Suprapubic skin (tissue), 4 donors: ENCODE measurements at places on chromosomes 11 and 22.

DNA sequence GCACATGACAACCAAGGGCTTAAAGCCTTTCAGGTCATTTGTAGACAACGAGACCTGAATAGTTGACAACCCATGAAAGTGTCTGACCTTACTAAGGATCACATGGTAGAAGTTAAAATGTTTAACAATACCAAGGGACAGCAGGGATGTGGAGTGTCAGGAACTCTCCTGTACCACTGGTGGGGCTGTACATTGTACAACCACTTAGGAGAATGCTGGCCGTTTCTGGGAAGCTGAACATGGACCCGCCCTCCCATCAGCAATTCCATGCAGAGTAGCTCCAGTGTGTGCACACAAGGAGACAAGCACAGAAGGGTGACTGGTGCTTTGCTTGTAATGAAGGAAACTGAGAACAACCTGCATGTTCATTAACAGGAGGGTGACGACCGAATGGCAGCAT is 162.9 kb downstream of the MPPED1 start:
- DNase-seq, result no peak

- no peak for DNase-seq
These were observed at the start of gene GPR152 for GRCh38 chr11:67452141-67452952. GPR152 (minus strand) TSS chr11:67452729; CDS start chr11:67452724, 5 bp downstream.

- no peak for DNase-seq
These were observed 5.9 kb downstream of the SCGB1D1 start for GRCh38 chr11:62195945-62196344.

DNA sequence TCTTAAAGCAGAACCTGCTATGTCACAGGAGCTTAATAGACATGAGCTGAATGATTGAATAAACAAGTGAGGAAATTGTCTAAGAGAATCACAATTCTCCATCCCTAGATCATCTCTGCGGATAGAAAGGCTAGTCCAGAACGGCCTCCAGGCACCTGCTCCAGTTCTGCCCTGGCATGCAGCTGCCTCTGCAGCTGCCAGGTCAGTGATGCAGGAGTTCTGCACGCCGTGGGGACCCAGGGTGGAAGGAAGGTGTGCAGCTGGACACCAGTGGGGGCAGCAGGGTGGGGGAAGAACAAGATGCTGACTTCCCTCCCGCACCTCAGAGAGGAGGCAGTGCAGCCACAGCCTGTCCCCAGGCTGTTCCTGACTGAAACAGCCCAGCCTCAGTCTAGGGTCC is 192.1 kb upstream of the NCAM1 start:
- no peak for DNase-seq

DNA sequence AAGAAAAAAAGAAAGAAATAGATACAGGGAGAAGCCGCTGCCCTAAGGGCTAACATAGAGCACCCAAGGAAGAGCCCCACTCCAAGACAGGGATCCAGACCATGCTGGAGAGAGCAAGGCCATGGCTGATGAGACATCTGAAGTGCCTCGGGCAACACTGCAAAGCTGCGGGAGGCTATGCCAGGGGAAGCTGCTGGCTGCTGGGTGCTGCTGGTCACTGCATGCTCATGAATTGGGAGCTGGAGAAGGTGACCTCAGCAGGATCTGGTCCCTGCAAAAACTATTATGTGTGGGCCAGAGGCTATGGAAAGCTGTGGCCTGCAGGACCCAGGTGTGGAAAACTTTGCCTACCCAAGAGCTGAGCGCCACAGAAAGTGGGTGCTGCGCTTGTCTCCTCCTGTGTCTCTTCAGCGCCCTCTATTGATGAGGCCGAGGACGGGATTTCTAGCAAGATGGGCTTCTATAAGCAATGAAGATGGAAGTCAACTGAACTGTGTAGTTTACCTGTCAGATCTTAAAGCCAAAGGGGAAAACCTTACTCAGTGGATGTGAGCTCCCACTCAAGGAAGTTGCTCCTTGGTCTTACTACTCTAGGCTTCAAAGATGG is 17.3 kb upstream of the SLC29A2 start:
- DNase-seq, result no peak

- DNase-seq, result no peak
These were observed 79.1 kb upstream of the CLPB start for GRCh38 chr11:72513411-72513810.

GRCh38 chr11:8545698-8546366 is 48.2 kb downstream of the STK33 start:
- DNase-seq, result no peak

- no peak for DNase-seq
These were observed 1.2 kb downstream of the ROM1 start for GRCh38 chr11:62614275-62614674.

DNA sequence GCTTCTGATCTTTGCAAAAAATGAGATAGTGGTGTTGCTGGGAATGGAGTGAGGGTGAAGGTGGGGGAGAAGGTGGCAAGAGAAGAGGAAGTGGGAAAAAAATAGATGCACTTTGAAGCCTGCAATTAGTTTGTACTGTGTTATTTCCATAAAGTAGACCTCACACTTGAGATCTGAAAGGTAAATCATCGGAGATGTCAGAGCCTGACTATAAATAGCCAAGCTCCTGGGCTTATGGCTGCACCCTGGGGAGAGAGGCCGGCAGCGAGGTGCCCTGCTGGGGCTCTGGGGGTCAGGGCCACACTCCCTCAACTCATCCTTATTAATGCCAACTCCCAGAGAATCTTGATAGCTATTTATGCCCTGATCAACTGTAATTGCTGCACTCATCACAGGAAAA is 134.4 kb downstream of the NXPE2 start:
- DNase-seq, result no peak

DNA sequence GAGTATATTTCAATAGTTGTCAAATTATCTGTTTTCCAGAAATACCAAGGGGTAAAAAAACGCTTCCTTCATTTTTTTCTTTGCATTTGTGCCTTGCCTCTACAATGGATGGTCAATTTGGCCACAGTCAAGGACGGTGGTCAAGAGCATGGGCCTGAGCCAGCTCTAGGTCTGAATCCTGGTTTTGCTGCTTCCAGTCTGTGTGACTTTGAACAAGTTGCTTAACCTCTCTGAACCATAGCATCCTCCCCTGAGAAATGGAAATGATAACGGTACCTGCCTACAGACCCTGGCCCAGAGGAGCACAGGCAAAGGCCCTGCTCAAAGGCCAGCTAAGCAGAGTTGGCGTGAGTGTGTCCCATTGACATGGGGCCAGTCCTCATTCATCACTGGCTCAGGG is 3.1 kb downstream of the PNPLA5 start:
- no peak for DNase-seq

DNA sequence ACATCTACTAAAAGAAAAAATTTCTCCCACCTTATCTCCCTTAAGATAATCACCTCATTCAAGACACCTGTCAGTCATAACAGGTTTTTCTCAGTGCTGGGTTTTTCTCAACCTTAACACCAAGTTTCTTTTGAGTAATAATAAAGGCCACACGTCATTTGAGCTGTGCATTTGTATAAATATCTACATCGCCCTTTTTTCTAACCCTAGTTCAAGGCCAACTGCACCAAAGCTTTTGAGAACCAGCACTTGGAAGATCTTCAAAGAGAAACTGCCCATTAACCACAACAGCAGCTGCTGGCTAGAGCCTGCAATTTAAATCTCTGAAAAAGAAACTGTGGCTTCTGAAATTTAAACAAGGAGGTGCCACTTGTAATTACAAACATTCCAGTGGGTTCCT is 6.9 kb downstream of the CADM1 start:
- no peak for DNase-seq

GRCh38 chr11:131671734-131672133 is 301.3 kb downstream of the NTM start:
- no peak for DNase-seq

GRCh38 chr11:61578819-61579675 is 1.8 kb downstream of the SYT7 start:
- no peak for DNase-seq

GRCh38 chr22:46407748-46408147 is 72.2 kb downstream of the TRMU start:
- DNase-seq, result no peak
